ENCODE measurements at places on chromosomes 1 and 21. TPM values are rescaled to one million over a fixed set of nuclear protein-coding genes. Genes with fewer than 3 reads are reported as not detected.

GRCh38 chr21:21664871-21665270, 666.7 kb downstream of the NCAM2 start:
- no peak for DNase-seq

DNA sequence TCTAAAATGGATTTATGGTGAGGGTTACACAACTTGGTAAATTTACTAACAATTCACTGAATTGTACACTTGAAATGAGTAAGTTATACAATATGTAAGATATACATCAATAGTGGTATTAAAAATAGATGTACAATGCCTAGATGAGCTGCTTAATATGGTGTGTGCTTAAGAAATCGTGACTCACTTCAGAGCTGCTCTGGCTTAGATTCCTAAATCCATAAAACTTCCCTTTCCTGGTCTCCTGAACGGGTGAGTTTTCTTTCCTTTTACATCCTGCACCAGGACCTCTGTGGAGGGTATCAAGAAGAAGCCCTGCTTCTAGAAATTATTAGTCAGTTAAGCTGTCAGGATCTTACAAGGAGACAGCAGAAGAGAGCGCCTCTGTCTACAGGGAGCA, 30.4 kb downstream of the H3-3A start:
- no peak for DNase-seq

DNA sequence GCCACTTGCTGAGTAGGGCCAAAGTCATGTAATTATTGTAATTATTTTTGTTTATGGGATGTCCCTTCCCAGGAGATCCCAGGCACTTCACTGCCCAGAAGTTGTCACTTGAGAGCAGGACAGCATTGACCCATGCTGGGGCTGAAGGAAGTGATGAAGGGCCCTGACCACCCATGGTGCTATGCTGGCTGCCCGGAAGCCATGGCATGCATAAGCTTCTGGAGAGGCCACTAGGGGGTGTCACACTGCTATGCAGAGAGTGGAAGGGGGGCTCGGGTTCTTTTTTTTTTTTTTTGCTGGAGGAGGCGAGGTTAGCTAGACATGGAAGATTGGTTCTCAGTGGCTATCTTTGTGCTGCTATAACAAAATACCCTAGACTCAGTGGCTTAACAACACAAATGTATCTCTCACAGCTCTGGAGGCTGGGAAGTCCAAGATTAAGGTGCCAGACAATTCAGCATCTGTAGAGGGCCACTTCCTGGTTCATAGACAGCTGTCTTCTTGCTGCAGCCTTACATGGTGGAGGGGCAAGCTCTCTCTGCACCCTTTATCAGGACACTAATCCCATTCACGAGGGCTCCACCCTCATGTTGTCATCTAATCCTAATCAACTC, 84.9 kb downstream of the CNIH3 start:
- DNase-seq, result no peak

DNA sequence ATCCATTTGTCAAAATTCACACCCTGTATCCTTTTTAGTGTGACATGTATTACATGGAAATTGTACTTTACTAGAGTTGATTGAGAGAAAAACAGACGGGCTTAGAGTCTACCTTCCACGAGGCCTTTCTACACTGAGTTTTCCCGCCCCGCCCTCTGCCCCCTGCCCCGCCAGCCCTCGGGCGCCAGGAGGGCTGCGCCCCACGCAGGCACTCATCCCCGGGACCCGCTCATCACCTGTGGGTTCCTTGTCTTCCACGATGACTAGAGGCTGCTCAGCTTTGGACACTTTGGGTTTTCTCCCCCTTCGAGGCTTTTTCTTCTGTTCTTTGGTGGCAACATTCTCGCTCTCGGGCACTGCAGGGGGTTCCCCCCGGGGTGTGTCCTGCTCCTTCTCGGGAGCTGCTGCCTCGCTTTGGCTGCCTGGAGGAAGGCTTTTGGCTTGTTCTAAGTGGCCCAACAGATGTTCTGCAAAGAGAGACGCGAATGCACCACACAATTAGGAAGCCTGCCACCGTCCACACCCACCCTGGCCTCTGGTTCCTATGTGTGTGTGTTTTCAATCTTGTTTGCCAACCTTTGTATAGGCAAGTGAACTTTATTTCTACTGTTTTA, 39.6 kb downstream of the PRDM15 start:
- DNase-seq, result no peak

Gene LY9
- 1.3 TPM for total RNA-seq

- no peak for DNase-seq
Measured at GRCh38 chr1:225422031-225422605, 5.7 kb downstream of the LBR start.

Gene RAB4A
- total RNA-seq, result 20.7 TPM

GRCh38 chr1:81513796-81514354, 286.9 kb upstream of the ADGRL2 start:
- DNase-seq, result no peak

- DNase-seq, result no peak
Measured at GRCh38 chr1:228018961-228019721, 12.3 kb downstream of the WNT3A start.

DNA sequence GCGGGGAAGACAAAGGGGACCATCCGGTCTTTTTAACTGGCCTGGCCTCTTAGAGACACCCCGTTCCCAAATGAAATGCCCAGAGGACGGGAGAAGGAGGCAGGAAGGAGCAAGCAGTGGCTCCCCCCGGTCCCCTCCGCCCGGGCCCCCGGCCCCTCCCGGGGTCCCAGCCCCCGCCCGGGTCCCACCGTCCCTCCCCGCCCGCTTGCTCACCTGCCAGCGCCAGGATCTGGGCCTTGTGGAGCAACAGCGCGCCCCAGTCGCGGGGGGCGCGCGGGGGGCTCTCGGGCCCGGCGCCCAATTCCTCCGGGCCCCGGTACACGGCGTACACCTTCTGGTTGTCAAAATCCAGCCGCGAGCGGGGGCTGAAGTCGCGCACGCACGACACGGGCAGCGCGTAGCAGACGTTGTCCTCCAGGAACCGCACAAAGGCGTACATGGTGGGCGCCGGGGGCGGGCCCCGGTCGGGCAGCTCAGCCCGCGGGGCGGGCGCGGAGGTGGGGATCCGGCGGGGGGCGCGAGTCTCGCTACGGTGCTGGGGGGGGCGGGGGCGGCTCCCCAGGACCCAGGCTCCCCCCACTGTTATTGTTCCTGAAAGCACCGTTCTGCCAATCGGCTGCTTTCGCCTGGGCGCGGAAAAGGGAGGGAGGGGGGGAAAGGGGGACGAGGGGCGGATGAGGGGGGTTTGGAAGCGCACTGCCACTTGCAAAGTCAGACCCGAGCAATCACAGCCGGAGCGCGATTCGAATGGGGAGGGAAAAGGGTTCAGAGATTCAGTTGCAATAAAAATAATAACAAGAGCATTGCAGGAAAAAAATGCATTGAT, at the start of gene BEND5:
TSS of gene BEND5 (minus strand) at position 499 of the 826 bp plus-strand sequence. CDS start at position 439, 60 bp downstream.
- peak; percentile 92 for DNase-seq

- DNase-seq, result no peak
Measured at GRCh38 chr1:219555031-219555692, 57.7 kb downstream of the ZC3H11B start.

- no peak for DNase-seq
Measured at GRCh38 chr1:61083807-61084440, 1.6 kb downstream of the NFIA start.

- DNase-seq, result no peak
Measured at GRCh38 chr1:28280977-28281381, 21.7 kb downstream of the SESN2 start.

DNA sequence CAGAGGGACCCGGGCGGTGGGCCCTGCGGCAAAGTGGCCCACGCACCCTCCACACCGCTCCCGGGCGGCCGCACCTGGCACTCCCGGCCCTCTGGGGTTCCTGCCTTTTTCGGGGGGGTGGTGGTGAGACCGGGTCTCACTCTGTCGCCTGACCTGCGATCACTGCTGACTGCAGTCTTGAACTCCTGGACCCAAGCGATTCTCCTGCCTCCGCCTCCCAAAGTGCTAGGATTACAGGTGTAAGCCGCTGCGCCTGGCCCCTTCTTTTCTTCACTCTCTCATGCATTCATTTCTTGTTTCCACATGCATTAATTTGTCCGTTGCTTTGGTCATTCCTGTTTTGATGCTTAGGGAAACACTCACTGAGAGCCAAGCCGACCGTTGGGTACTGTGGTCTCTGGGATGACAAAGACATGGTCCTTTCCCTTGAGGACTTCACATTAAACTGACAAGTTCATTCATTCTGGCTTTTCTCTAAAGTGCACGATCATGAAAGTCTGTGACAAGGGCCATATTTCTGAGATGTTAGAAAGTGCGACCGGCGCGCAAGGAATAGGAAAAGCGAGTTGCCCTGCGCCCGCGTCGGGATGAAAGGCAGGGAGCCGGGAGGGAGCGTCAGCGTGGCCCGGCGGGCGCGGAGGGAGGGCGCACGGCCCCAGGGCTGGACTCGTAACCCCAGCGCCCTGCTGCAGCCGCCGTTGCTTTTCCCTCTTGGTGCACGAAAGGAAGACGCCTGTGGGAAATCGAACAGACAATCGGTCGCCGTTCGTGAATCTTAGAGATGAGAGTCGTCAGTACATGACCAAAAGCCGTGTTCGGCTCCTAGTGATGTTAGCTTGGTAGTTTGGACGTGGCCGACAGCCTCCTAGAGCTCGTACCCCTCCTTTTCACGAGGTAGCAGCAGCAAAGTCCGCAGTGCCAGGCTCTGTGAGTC, 1.0 kb upstream of the MCOLN2 start:
- DNase-seq, result no peak

DNA sequence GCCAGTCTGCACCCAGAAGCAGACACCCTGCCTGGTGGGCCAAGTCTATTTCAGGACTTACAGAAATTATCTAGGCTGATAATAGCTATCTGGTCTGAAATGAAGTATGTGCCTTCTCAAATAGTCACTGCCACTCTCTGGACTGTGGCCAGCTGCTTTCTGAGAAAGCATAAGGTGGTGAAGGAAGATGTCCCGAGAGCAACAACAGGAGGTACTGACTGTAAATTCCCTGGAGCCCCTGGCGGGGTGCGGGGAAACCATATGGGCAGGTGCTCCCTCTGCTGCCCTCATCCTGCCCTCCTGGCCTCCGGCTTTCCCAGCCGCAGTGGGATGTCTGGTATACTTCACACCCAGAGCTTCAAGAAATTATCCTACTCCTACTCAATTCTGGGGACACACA, 86.8 kb downstream of the TGFBR3 start:
- no peak for DNase-seq

All from hematopoietic multipotent progenitor cell (in vitro differentiated cells).